Anterior cingulate cortex (tissue), 58 donors: ENCODE measurements at places on chromosomes 7 and 10.

GRCh38 chr7:47549916-47550315 is 32.0 kb downstream of the TNS3 start:
- no peak for DNase-seq

- no peak for DNase-seq
These were observed 246.4 kb upstream of the GRB10 start for GRCh38 chr7:51029131-51029530.

DNA sequence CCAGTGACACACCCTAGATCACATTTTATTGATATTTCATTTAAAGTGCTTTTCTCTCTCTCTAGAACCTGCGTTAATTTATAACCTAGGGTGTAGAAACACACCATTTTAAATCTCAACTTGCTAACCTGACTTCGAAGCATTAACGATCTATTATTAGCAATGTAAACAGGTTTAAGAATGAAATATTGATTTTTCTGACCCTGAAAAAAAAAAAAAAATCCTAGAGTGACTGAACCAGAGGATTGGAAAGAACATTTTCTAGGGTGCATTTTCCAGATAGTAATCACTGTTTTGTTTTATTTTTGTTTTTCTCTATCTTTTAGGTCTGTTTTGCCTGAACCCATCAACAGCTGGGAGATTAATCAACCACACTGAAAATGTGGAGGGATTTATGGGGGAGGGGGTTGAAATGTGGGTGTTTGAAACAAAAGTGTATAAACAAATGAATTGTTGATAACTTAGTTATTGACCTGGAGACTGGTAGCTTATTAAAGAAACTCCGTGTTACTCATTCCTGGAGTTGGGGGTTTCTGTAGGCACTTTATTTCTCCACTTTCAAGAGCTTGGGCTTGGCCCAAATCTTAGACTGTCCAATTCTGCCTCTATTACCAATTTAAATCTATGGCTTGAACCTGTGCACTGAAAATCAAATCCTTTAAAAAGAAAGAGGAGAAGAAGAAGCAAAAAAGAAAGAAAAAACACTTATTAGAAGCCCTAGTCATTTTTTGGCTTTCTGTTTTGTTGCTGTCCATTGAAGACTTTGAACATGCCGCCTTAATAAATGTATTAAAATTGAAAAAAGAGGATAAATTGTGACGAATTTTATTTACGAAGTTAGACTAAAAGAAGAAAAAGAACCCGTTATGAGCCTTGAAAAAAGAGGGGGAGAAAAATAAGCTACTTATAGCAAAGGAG is 2.8 kb downstream of the HOXA2 start:
- DNase-seq: no peak

DNA sequence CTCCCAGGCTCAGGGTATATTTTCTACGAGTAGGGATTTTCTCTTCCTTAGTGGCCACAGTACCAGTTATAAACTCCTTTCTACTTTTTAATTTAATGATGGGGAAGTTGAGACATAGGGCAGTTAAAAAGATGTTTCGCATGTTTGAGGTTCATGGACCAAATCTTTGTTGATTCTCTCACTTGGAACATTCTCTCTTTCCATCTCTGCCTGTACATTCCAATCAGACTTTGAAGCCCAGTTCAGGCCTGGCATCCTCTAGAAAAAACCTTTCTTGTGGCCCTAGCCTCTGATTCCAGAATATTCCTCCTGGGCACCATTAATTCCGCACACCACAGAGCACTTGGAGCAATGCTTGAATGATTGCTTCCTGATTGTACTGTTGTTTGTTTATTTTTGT is 18.5 kb downstream of the SLC13A4 start:
- DNase-seq: no peak

DNA sequence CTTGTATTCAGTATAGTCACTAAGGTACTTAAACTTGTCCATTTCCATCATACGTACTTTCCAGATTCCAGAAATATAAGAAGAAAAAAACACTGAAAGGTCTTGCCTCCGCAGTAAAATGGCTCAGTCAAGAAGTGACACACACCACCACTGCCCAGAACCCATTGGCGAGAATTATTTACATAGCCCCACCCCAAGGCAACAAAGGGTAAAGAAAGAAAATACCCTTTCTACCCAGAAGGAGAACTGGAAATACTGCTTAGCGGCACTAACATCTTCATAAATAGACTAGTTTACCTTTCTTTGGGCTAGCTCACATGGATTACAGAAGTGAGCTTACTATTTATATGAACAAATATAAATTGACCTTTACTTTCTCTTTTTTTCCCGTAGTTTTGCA is 194.0 kb downstream of the PPP1R9A start:
- no peak for DNase-seq

GRCh38 chr7:44059219-44060090 is 5.9 kb downstream of the PGAM2 start:
- DNase-seq: no peak

DNA sequence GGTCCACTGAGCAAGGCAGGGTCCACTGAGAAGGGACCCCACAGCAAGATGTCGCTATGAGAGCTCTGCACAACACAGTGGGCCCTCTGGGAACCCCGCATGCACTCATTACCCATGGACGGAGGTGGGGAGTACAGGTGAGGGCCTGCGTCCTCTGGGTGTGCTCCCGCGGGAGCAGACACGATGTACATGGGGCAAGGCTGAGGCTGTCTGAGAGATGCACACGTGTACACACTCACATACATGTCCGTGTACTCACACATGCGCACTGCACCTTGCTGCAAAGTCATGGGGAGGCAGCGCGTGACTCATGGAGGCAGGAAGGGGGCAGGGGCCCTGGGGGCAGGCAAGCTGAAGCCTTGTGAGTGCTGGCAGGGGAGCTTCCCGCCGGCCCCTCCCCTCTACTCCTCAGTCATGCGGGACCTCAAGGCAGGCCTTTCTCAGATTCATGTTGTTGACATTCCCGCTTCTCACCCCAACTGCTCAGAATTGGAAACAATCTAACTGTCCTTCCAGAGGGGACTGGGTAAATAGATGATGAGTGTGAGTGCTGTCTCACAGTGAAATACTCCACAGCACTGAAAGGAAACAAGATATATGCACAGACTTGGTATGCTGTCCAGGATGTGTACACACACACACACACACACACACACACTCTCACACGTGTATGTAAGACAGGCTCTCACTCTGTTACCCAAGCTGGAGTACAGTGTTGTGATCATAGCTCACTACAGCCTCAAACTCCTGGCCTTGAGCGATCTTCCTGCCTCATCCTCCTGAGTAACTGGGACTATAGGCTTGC is 40.0 kb downstream of the GOLGA7B start:
- no peak for DNase-seq

- DNase-seq: no peak
These were observed 136.6 kb upstream of the ZNF32 start for GRCh38 chr10:43785252-43785651.

GRCh38 chr7:55538538-55538937 is 33.8 kb downstream of the VOPP1 start:
- DNase-seq: no peak

- no peak for DNase-seq
These were observed 1512.8 kb downstream of the REEP3 start for GRCh38 chr10:65033957-65034356.

GRCh38 chr7:26332698-26333097 is 41.0 kb downstream of the SNX10 start:
- DNase-seq: no peak

GRCh38 chr7:33109758-33110238 is 594 bp upstream of the RP9 start:
- DNase-seq: no peak
